Ureter (tissue), 1 donor: ENCODE measurements at places on chromosomes 7 and 10. TPM values are rescaled to one million over a fixed set of nuclear protein-coding genes. Genes with fewer than 3 reads are reported as not detected.

Gene CALY
- not detected for total RNA-seq

Gene KNDC1
- 2.2 TPM for total RNA-seq

Gene NACAD
- total RNA-seq: 5.7 TPM

Gene LIPJ
- total RNA-seq: 0.39 TPM
